ENCODE measurements at places on chromosomes 4 and X. TPM values are rescaled to one million over a fixed set of nuclear protein-coding genes. Genes with fewer than 3 reads are reported as not detected.

Gene FREM3
- not detected for total RNA-seq

Gene SCML2
- 2.3 TPM for total RNA-seq

Gene REPS2
- total RNA-seq, result 19.7 TPM

Gene TSPYL2
- 28.3 TPM for total RNA-seq

Gene OR13H1
- total RNA-seq, result not detected
